ENCODE measurements at places on chromosomes 5 and 9.

DNA sequence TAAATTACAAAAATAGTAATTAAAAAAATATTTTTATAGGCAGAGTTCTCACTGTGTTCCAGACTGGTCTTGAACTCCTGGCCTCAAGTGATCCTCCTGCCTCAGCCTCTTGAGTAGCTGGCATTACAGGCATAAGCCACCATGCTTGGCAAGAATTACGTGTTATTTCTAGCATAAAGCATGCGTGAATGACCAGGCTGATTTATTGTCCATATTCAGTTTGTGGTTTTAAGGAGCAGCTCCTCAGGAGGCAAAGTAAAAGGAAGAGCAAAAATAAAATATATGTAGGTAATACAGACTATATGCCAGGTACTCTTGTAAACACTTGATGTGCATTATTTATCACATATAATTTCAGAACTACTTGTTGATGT lies 7.1 kb upstream of the CD180 start:
- no peak for DNase-seq

- DNase-seq, result no peak
Measured at GRCh38 chr9:111582888-111583287, 16.6 kb downstream of the PTGR1 start.

GRCh38 chr5:112612663-112613062 lies 125.0 kb upstream of the APC start:
- no peak for DNase-seq

- DNase-seq, result no peak
Measured at GRCh38 chr5:143968071-143968878, 156.3 kb downstream of the HMHB1 start.

- DNase-seq, result no peak
Measured at GRCh38 chr9:114722081-114722621, 40.2 kb upstream of the TEX48 start.

- no peak for DNase-seq
Measured at GRCh38 chr5:88732181-88732633, 150.8 kb downstream of the MEF2C start.
